ENCODE measurements at places on chromosomes 6 and 20. TPM values are rescaled to one million over a fixed set of nuclear protein-coding genes. Genes with fewer than 3 reads are reported as not detected.

Gene PXT1
- total RNA-seq: 0.16 TPM

Gene CYP24A1
- total RNA-seq: not detected

Gene MCHR2
- not detected for total RNA-seq

Gene PRKN
- not detected for total RNA-seq

Gene RBPJL
- total RNA-seq: not detected

Gene KDM1B
- total RNA-seq: 9.9 TPM

Gene LTB
- 618 TPM for total RNA-seq

Gene DUSP15
- not detected for total RNA-seq

Gene RIPPLY2
- not detected for total RNA-seq

Gene GDAP1L1
- not detected for total RNA-seq

Gene RIN2
- not detected for total RNA-seq

Data from activated CD8-positive, alpha-beta T cell treated with anti-CD3 and anti-CD28 coated beads, Interleukin-2, amount 10 ng/mL, durations not matched to agents 7 days and 5 days (primary cell).